ENCODE measurements at places on chromosomes 5 and 9.

GRCh38 chr5:135271533-135272310, 127.3 kb downstream of the MACROH2A1 start:
- DNase-seq, result no peak

GRCh38 chr9:90451804-90452203, 190.8 kb downstream of the DIRAS2 start:
- DNase-seq, result no peak

DNA sequence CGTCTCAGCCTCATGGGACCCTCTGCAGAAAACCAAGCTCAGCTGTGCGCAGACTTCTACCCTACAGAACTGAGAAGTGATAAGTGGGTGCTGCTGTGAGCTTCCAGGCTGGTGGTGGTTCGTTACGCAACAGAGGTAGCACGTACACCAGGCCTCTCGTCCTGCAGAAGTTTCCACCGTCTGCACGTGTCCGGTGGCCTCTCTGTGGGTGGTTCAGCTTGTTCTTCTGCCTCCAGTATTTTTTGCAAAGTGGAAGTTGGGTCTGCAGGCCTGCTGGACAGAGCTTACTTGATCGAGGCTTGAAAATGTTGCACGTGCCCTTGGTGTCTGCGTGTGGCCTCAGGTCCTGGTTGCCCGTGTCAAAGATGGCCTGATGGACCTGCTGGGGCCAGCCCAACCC, 27.5 kb downstream of the KCNT1 start:
- DNase-seq, result no peak

- DNase-seq, result no peak
Observed at GRCh38 chr9:71670121-71670520, 98.2 kb downstream of the CEMIP2 start.

DNA sequence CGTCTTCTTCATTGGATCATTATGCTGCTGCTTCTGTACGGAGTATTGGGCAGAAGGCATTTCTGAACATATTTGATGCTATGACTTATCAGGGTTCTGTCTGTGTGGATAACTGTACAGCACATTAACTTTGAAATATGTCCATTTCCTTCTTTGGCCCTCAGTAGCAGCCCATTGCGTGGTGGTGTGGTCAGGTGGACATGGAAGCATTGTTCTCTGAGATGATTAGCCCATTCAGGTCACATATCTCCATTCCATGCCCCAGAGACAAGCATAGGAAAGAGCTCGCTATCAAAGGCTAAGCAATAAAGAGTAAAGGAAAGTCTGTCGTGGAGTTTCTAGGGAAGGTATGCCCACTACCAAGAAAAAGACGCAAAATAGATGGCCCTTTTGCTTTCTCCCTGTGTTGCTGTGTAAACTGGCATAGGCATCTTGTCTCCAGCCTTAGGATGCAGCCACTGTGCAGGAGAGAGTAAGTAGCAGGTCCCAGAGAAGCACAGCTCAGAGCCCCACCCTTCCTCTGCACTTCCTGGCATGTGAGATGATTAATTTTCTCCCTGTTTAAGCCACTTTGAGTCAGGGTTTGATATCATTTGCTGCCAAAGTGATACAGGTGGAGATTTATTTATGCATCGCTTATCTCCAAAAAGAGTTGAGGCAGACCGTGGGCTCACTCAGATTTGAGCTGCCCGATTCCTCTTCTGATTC, 221.9 kb downstream of the PDZD2 start:
- no peak for DNase-seq

- DNase-seq, result no peak
Observed at GRCh38 chr5:15533129-15533893, 33.3 kb downstream of the FBXL7 start.

- DNase-seq, result no peak
Observed at GRCh38 chr9:106892632-106893031, 29.7 kb downstream of the ZNF462 start.

DNA sequence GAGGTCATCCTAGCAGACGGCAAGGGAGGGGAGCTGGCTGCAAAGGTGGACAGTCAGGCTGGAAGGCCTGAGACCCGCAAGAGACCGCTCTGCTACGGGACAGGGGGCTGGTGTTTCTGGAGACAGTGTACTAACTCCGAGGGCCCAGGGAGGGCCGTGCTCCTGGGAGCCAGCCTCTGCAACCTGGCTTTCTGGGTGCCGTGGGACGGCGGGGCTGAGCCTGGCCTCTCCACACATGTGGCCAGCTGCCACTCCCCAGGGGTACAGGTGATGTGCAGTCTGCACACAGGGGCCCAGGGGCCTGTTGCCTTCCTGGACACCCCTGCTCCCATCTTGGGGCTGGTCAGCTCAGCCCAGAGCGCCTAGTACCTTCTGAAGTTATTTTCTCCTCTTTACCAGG, 92.2 kb downstream of the MRPL36 start:
- no peak for DNase-seq

DNA sequence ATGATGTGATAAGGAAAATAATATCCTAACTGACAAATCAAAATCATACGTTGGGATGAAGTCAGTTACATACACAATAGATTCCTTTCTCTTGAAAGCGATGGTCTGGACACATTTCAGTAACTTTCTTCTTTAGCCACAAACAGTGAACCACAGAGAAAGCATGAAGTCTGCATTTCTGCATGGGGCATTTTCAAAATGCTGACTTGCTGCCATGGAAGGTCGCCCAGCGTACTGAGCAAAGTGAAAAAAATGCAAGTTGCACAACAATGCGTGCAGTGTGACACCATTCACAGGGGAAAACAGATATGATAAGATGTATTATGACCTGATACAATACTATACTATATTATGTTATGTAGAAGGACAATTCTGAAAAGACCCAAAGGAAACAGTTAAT, 146.3 kb downstream of the SNX18 start:
- DNase-seq, result no peak

DNA sequence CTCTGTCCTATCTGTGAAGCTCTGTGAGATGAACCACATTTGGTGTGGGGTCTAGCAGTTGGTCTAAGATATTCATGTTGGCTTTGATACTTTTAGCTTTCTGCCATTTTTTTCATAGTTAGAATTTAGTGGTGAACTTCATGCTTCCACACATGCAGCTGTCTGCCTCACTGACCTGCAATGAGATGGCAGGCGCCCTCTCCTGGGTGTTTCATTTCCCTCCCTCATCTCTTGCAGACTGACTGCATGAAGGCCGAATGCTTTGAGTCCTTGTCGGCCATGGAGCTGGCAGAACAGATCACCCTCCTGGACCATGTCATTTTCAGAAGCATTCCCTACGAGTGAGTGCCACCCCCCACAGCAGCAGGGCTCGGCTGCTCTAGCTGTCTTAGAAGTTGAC, 26.1 kb upstream of the CKMT2 start:
- DNase-seq, result no peak

DNA sequence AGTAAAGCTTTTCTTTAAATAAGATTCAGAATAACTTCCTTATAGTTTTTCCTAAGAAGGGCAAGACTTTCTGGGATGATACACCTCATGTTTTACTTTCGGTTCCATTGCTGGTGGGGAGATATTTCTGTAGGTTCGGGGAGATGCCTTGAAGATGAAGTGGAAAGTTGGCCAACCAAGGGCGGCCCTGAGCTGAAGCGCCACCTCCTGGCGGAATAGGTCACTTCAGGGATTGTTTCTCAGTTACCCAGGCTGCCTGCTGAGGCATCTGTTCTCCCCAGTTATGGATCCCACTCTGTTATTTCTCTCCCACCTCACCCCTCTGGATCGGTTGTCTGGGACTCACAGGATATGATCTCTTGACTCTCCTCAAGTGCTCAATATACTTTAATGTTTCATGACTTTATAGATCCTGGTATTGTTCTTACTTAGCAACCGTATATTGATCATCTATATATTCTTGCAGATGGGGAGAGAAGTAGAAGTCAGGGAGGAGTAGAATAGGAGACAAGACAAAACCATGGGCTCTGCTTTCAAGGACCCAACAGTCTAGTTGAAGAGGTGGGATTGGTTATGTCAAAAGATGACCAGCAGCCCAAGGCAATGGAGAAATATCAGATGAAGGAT, 23.4 kb downstream of the MEGF10 start:
- DNase-seq, result peak; percentile 63

GRCh38 chr5:68746220-68746619, 347.6 kb upstream of the SLC30A5 start:
- DNase-seq, result no peak

GRCh38 chr9:124283228-124283814, 25.6 kb downstream of the NEK6 start:
- DNase-seq, result no peak

DNA sequence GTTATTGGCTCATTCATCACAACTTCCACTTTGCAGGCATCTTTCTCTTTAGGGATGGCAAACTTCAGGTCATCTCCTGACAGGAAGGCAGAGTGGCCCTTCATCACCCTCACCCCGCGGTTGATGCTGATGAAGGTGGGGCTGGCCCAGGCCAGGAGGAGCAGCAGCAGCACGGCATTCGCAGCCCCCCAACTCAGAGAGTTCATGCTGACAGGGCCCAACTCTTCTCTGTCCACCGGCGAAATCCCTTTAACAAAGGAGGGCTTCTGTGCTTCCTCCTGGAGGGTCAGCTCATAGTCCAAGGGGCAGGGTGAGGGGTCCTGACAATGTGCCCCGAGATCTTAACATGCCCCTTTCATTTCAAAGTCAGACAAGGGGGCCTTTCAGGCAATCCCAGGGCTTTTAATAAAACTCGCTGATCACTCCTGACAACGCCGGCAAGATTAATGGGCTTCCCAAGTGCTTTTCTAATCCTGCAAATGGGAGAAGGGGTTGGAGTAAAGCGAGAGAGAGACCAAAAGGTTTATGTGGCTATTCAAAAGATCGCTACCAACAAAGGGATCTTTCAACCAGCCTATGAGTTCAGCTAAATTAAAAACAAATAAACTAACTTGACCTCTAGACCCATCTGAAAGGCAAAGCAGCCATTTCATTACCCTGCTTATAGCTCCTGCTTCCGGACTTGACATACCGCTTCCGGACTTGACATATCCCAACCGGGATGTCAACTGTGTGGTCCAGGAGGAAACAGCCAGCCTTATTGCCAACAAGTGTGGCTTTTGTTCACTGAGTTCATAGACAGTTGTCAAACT, 41.2 kb downstream of the FREM1 start:
- DNase-seq, result no peak

GRCh38 chr9:127706836-127707241, at the start of gene CFAP157:
Gene CFAP157 (plus strand): TSS chr9:127706988. CDS start chr9:127707032, 44 bp downstream.
- no peak for DNase-seq

GRCh38 chr5:169801781-169802180, 164.7 kb downstream of the DOCK2 start:
- DNase-seq, result no peak

DNA sequence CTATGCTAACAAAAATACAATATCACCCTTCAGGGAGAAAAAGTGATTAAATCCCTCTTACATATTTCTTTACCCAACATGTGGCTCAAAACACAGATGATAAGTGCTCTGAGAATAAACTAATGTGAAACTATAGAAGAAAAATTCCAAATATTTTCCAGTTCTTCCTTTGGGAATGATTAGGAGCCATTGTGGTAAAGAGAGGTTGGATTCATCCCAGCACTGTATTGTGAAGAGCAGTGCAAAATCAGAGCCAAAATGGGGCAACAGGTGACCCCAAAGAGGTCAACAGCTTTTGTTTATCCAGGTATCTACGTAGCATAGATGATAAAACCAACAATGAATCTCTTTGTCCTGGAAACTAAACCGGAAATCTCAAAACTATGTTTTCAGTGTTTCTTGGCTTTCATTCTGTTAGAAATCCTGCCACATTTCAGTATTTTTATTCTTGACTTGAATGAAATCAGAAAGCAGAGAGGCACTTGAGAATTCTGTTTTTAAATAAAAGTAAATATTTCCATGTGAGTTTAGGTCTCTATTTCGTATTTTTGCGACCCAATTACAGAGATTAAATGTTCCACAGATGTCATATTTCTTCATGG, 120.4 kb upstream of the FST start:
- DNase-seq, result no peak

- DNase-seq, result no peak
Observed at GRCh38 chr5:87138091-87138805, 129.4 kb upstream of the RASA1 start.

DNA sequence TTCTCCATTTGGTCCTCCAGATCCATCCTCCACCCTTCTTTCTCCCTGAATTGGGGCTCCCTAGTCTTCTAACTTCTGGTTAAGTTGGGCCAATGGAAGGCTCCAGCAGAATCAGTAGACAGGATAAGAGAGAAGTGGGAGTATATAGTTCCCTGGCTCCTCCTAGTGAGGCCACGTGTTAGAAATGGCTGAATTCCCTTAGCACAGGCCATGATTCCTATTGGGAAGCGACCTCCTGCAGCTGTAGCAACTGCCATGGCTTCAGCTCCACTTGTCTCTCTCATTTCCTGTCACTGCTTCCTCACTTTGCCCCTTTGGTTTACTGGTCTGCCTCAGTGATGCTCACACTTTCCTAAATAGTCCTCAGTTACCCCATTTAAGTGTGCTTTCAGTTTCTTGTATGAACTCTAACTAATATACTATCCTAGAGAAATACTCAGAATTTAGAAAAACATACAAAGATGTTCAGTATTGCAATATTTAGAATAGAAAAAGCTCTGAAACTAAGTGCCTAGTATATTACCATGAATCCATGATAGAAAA, 104.8 kb upstream of the SMARCA2 start:
- no peak for DNase-seq

DNA sequence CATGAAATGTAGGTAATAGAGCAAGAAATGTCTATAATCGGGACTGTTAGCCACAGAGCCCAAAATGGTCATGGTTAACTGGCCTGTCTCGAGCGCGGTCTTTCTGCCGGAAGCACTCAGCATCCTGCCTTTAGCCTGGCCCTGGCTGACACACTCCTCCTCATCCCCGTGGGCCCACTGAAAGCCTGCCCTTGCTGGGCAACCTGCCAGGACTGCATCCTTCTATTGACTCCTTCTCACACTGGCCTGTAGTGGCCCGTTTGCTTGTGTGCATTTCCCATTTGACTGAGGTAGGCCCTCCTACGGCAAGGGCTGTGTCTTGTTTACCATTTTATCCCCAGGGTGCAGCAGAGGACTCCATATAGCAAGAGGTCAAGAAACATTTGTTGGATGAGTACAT, 215.7 kb downstream of the ATPSCKMT start:
- DNase-seq, result no peak

DNA sequence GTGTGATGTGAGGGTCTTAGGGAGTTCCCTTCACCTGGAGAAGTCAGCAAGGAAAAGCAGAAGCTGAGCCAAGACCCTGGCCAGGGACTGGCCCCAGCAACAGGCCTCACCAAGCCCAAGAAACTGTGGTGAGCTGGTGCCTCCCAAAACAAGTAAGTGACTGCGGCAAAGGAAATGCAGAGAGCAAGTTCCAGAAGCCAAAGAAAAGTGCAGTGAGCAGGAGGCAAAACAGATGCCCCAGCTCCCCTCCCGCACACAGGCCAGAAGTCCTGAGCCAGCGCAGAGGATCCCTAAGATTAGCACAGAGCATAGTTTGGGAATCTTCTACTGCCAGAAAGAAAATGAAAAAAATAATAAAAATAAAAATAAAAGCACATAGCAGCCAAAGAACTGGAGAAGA, 13.2 kb downstream of the MED27 start:
- DNase-seq, result no peak

- no peak for DNase-seq
Observed at GRCh38 chr9:15191378-15191777, 115.6 kb downstream of the TTC39B start.
